ENCODE measurements at places on chromosomes 2 and 18.

DNA sequence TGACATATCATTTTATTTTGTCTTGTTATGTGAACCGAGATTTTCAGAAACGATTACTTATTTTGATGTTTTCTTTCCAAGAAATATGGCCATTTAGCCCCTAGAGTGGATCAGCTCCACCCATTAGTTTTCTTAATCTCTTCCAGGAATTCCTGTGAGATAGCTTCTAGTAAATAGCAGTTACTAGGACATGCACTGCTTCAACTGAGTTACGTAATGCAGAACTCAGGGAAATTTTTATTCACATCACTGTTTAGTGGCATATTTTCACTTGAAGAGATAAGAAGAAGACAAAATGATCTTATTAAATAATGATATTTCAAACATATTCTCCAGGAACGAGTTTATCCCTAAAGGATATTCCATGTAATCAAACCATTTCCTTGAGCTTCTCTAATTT is 573.5 kb upstream of the CNTNAP5 start:
- no peak for DNase-seq

GRCh38 chr2:180882959-180883358 is 97.4 kb upstream of the UBE2E3 start:
- DNase-seq = no peak

GRCh38 chr2:195543063-195543462 is 114.0 kb upstream of the SLC39A10 start:
- no peak for DNase-seq

DNA sequence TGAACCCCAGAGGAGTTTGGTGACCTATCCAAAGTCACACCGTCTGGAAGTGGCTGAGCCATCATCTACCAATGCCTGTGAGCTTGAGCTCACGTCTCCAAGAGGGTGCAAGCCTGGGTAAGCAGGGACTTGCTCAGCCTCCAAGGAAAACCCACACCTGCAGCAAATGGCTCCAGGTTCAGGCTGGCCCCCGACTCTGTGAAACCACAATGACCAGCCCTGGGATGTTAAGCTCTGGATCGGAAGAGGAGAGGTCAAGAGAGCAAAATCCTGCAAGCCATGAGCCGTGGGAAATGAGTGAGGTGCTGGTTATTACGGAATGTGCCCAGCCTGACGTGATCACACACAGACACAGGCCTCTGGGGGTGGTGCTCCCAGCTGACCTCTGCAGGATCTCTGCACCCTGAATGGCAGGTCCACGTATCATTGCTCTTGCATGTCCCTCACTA is 94.1 kb upstream of the OTOS start:
- DNase-seq = no peak

- DNase-seq = no peak
Observed at GRCh38 chr2:204986641-204987040, 441.4 kb downstream of the PARD3B start.

DNA sequence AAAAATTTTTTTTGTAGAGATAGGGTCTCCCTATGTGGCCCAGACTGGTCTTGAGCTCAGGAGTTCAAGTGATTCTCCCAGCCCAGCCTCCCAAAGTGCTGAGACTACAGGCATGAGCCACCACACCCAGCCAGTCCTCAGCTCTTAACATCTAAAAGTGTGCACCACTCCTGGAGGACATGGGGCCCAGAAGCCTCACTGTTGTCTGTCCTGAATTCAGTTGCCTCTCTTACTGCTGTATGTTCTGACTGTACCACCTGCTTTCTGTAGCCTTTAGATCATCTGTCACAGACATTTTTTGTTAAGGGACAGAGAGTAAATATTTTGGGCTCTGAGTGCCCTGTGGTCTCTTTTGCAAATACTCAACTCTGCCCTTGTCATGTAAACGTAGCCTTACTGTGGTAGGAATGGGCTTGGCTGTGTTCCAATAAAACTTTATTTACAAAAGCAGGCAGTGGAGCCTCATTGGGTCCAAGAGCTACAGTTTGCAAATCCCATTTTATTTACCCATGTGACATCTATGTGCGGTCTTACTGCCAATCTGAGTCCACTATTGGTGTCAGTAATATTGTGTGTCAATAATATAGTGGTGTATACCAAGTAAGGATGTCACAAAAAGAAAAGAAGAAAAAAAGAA is 38.1 kb downstream of the TMEM37 start:
- DNase-seq = no peak

- no peak for DNase-seq
Observed at GRCh38 chr2:48993576-48993975, 160.7 kb downstream of the FSHR start.

GRCh38 chr2:32824070-32824809 is 122.5 kb upstream of the LTBP1 start:
- no peak for DNase-seq

DNA sequence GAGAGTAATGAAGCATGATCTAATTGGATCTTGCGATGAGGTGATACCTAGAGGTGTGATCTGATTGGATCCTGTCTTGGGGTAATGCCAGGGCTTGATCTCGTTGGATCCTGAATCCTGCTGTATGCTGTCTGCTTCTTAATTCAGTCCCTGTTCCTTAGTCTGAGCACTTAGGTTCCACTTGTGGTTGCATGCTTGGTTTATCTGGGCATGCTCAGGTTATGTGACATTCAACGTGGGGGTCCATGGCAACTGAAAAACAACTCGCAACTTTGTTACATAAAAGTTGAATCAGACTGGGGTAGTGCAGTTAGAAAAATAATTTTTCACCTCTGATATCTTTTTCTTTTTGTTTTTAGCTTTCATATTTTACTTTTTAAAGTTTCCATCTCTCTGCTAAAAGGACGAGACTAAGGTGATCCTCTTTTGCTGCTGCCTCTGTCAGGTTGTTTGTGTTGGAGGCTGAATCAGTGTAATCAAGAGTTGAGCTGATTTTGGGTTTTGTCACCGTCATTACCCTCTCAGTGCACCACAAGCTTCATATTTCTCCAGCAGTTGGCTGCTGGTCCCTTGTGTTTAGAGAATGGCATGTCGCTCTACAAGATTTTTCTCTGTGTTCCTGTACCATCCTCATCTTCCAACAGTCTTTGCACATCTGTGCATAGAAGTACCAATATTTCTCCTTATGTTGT is 67.9 kb downstream of the NCOA1 start:
- DNase-seq = no peak

GRCh38 chr2:120861576-120862191 is 126.0 kb downstream of the GLI2 start:
- no peak for DNase-seq

DNA sequence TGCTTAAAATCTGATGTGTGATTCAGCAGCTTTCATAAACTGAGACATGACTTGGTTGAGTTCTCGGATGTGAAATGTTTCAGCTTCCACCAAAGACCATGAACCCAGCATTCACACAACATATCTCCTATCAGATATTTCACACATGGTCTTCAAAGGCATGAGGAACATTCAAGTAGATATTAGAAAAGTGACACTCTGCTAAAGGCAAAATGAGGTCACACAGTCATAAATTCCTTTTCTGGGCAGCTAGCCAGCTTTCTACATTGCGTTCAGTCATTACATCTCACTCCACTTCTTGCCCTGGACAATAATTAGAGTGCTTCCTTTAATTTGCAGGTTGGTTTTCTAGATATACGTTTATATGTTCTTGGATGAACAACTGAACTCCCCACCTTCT is 96.7 kb downstream of the GAREM1 start:
- DNase-seq = no peak

DNA sequence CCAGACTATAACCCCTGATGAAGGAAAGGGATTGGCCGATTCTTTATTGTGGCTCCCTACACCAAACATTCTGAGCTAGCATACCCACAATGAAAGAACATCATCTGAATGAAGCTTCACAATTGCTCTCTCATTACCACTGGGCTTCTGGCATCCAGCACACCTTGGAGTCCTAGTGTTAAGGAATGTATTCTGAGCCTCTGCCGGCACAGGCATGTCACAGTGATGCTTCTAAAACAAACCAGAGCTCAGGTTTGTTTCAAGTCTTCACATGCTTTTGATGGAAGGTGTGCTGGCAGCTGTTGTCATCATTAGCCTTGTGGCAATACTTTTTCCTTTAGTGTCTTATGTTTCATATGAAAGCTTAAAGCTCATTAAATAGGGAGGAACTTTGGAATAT is 76.3 kb upstream of the RBBP8 start:
- no peak for DNase-seq

- no peak for DNase-seq
Observed at GRCh38 chr2:74259733-74260132, 61.3 kb downstream of the MTHFD2 start.

- DNase-seq = no peak
Observed at GRCh38 chr2:55087501-55087900, 37.2 kb upstream of the RTN4 start.

DNA sequence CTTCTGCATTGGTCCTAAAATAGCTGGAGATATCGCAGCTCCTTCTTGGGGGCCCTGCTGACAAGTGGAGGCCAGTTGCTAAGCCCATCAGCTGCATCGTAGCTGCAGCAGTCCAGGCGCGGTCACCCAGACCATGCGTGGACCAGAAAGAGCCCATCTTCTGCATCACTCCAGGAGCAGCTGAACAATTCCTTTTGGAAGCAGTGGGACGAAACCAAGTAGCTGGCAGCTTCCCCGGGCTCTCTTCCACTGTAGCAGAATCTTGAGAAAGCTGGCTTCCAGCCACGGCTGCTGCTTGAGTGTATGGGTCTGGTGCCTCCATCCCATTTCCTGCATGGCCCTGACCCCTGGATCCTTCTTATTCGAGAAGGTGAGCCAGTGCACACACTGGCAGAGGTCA is 22.2 kb upstream of the CAB39 start:
- no peak for DNase-seq

DNA sequence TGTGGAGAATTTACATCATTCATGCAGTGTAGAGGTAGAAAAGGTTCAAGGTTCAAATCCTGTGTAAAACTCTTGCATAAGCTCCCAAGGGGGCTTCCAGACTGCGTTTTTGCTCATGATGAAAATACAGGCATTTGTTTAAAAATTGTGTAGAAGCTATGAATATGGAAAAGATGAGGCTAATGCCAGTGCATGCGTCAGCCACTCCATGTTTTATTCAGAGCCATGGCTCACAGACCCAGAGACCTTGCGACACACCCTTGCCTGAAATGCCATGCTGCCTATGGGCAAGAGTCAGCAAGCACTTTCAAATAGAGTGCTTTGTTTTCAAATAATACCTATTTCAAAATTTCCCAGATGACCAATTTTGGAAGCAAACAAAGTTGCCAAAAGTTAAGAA is 262.3 kb downstream of the TRIB2 start:
- DNase-seq = no peak

DNA sequence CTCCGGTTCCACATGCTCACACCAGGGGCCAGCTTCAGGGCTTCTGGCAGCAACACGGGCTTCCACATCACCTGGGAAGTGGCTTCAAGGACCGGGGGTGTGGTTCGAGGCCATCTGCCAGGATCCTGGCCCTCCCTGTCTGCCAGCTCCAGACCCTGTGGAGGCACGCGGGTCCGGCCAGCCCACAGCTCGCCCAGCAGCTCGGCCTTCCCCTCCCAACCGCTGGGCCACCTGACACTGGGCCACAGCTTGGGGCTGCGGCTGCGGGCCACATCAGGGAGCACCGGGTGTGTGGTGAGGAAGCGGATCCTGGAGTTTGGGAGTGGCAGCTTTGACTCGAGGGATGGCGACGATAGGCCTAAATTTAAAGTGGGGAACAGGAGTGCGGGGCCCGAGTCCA is 7.0 kb downstream of the C2orf81 start:
- DNase-seq = no peak

- no peak for DNase-seq
Observed at GRCh38 chr18:63155910-63156773, 163.4 kb downstream of the BCL2 start.

- no peak for DNase-seq
Observed at GRCh38 chr2:20141806-20142205, 83.1 kb downstream of the SDC1 start.

DNA sequence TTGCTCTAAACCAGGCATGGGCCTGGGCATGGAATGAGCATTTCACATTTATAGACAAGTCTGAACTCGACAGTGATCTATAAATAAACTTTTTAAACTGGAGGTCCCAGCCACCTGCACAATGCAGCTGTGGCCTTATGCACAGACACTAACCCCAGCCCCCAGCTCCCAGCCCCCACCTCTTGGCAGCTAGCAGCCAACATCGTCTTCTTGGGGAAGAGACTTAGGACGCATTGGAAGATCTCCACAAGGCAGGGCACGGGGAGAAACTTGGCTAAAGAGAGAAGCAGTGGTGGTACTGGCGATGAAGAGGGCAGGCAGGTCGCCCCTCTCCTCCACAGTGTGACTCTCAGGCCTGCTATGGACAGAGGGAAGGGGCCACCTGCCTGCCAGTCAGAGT is 213.2 kb downstream of the ANAPC1 start:
- no peak for DNase-seq

DNA sequence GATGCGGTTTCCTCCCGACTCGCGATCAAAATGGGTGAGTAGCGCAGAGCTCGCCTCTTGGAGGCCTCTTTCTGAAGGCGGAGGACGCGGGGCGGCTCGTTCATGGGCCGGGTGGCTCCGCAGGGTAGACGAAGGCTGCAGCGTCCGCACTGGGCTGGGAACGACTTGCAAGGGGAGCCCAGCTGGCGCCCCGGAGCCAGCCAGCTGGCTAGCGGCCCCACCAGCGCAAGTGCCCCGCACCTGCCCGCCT is 328 bp upstream of the PASK start:
- no peak for DNase-seq

DNA sequence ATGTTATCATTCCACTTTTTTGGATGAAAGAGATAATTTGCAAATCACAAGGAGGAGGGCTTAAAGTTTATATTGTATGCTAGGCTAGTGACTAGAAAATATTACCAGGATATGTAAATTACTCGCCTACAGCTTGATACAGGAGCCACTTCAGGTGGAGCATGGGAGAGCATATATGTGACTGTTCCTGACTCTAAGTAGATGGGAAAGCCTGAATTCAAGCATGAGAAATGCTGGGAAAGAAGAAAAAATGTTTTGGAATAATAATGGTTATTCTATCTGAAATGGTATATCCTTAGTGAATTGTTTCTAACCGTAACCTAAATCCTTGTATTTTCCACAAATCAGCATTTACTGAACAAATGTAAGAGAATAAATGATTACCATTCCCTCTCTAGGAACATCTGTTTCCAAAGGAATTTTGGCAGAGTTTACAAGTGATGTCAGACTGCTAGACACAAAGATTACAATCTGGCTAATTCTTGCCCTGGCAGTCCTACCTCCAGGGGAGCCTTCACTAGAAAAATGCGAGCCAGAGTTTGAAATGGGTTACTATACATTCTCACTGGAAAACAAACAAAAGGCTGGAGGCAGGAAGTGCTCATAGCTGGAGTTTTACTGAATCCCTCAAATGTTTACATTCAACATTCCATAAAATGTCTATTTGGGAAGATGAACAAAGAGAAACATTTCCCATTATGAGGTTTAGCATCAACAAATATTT is 129.4 kb upstream of the MAPRE2 start:
- DNase-seq = no peak

GRCh38 chr2:39547811-39548719 is 111.0 kb upstream of the MAP4K3 start:
- no peak for DNase-seq

GRCh38 chr2:45821558-45822271 is 170.2 kb downstream of the PRKCE start:
- no peak for DNase-seq

DNA sequence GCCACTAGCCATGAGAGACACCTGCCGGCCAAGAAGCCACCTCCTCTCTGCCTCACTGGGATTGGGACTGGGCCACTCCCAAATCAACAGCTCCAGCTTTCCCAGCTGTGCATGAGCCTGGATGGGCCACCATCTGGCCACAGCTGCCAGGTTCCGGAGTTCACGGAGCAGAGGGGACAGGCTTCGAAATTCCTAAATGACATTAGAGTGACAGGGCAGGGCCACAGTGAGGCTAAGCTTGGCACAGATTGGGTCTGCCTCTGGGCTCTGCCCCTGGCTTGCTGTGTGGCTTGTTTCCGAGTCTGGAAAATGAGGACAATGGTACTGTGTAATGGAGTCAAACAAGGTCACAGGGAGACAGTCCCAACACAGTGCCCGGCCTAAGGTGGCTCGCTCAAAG is 6.5 kb downstream of the DIPK1C start:
- DNase-seq = no peak

All from stimulated activated CD8-positive, alpha-beta memory T cell treated with anti-CD3 and anti-CD28 coated beads, Interleukin-4, amount 100 ng/mL, for 48 hours (primary cell).